T-helper 2 cell (primary cell): ENCODE measurements at places on chromosomes 7 and 10.

GRCh38 chr7:25628446-25628845 lies 400.2 kb upstream of the NPVF start:
- DNase-seq: no peak

- DNase-seq: no peak
Observed at GRCh38 chr7:113349339-113349738, 231.0 kb upstream of the SMIM30 start.

DNA sequence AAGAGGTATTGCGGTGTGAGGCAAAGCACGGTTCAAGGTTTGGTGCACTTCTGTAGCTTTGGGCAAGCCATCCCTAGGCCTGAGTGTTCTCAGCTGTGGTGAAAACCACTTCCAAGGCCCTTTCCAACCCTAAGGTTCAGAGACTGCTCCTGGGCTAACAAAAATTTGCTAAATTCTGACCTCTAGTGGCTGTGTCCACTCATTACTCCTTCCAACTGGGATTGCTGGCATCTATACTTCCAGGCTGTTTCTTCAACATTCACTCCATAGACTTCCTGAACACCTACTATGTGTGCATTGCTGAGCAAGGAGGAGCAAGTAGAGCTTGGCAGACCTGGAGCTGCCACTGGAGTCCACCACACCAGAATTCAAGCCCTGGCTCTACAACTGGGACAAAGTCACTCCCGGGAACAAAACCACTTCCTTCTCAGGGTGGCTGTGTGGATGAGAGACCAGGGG lies 29.3 kb upstream of the SH3PXD2A start:
- DNase-seq: no peak

- no peak for DNase-seq
Observed at GRCh38 chr10:3886641-3887251, 101.7 kb upstream of the KLF6 start.

DNA sequence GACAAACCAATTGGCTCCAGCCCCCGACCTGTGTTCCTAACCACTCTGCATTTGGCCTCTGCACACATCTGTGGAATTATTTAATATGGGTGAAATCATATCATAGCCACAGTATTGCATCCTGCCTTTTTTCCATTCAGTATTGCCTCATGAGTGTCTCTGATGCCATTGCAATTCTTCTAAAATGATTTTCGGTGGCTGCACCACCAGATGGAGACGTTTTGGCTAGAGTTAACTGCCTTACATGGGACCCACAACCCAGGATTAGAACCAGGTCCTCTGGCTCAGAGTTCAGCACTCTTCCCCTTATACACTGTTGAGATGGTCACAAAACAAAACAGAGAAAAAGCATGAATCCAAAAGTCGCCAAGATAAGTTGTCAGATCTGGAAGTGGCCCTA lies 180.8 kb downstream of the EMX2 start:
- DNase-seq: no peak

- no peak for DNase-seq
Observed at GRCh38 chr10:13743101-13743693, 156.4 kb downstream of the PRPF18 start.

GRCh38 chr10:79353000-79353406 lies 5.7 kb downstream of the PPIF start:
- DNase-seq: no peak

- no peak for DNase-seq
Observed at GRCh38 chr7:4218481-4218880, 463.6 kb upstream of the FOXK1 start.

DNA sequence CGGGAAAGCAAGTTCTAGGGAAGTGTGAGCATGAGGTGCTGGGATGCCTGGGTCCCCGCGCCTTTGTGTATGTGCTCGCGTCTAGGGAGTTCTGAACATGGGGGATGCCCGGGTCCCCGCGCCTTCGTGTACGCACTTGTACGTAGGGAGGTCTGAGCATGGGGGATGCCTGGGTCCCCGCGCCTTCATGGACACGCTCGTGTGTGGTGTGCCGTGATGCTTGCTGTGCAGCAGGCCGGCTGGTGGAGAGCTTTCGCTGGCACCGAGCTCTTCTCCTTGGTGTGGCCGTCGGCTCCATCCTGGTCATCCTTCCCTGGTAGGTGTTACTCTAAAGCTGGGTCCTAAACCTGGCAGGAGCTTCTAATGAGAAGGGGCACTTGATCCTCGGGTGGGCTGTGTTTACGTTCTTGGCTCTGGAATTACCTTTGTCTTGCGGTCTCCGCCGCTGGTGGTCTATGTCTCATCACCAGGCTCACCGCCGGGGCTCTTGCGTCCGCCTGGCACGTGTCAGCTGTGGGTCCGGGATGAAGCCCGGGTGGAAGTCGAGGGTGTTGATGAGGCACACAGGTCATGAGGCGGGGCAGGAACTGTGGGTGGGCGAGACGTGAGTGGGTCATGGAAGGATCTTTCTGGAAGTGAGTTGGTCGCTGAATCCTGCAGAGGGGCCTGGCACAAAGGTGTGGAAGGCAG lies 63.5 kb downstream of the DNAJB6 start:
- DNase-seq: no peak

DNA sequence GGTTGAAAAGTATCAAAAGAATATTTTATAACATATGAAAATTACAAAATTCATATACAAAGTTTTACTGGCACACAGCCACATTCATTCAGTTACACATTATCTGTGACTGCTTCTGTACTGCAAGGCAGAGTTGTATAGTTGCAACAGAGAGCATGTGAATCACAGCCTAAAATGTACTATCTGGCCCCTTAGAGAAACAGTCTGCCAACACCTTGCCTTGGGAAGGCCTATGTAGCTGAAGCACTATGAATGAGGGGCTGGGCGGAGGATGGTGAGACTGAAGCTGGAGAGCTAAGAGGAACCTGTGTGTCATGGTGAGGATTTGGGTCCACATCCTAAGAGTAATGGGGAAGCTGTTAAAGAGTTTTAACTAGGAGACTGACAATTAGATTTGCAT lies 35.7 kb downstream of the PDZD8 start:
- DNase-seq: no peak

DNA sequence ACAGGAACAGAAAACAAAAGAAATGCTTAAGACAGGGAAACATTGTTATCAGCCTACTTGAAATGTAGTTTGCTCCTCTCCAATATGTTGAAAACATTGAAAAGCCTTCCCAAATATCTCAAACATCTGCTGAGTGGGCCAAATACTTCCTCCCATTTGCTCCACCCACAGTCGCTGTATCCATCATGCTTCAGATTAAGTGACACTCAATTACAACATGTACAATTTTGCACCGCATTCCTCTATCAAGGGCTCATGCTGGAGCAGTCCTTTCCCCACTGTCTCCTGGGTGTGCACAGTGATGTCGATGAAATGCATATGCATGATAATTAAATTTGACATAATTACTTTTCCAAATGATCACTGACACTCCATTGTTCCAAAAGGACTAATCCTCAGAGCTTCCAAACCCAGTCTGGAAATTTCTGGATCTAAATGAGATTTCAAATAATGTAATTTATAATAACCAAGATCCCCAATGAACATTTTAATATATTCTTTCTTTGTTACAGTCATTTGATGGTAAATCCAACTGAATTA lies 604.6 kb downstream of the GRID1 start:
- DNase-seq: no peak

GRCh38 chr10:8279598-8279997 lies 225.1 kb downstream of the GATA3 start:
- no peak for DNase-seq

- no peak for DNase-seq
Observed at GRCh38 chr10:91652364-91652763, 19.5 kb upstream of the PPP1R3C start.

- no peak for DNase-seq
Observed at GRCh38 chr10:22366771-22367170, 21.5 kb downstream of the SPAG6 start.

GRCh38 chr7:32761451-32762205 lies 129.9 kb downstream of the KBTBD2 start:
- DNase-seq: no peak

DNA sequence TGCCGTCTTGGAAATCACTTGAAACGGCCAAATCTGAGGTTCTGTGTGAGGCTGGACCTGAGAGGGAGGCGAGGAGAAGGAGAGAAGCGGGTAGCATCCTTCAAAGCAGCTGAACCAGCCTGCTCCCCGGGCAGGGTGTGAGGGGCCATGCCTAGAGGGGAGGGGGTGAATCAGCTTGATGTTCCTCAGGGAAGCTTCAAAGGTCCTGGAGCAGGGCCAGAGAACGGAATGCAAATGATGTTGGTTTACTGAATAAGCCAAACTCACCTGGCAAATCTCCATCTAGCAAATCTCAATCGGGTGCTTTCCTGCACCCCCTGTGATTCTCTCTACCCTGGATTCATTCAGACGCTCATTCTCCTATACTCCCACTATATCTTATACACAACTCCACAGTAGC lies 226.9 kb downstream of the WDR11 start:
- no peak for DNase-seq

GRCh38 chr10:78263521-78263988 lies 229.9 kb downstream of the RPS24 start:
- DNase-seq: no peak

DNA sequence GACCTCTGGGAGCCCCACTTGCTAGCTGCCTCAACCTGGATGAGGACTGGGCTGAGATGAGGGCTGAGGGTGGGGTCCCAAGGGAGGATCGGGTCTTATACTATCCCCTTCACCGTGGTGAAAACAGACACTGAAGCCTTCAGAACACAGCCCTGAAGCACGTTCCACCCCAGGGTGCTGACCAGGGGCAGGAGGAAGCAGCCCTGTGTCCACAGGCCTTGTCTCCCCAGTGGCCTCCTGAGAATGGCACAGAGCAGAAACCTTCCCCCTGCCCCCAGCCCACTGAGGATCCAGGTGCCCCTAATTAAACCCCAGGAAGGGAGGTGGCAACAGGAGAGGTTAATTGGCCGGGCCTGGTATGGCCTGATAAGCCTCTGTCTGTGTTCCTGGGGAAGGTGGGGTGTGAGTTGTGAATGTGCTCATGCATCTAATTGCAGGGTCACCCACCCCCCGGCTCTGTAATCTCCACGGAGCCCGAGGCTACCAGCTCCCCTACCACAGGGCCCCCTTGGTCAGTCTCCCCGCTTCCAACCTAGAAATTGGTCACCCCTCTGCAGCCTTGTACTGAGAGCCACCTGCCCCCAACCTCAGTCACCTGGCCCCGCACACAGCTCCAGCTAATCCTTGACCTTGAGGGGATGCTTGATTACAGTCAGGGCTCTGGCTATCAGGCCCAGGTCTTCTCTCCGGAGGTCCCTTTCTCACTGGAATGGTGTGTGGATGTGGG lies 159.0 kb upstream of the UNC5B start:
- no peak for DNase-seq

- no peak for DNase-seq
Observed at GRCh38 chr7:2872296-2872874, 28.3 kb upstream of the GNA12 start.

- DNase-seq: no peak
Observed at GRCh38 chr10:79979976-79980687, 31.2 kb upstream of the SFTPD start.

- no peak for DNase-seq
Observed at GRCh38 chr10:95467162-95467599, 94.0 kb downstream of the SORBS1 start.

- DNase-seq: no peak
Observed at GRCh38 chr7:12358694-12359093, 45.0 kb downstream of the VWDE start.

DNA sequence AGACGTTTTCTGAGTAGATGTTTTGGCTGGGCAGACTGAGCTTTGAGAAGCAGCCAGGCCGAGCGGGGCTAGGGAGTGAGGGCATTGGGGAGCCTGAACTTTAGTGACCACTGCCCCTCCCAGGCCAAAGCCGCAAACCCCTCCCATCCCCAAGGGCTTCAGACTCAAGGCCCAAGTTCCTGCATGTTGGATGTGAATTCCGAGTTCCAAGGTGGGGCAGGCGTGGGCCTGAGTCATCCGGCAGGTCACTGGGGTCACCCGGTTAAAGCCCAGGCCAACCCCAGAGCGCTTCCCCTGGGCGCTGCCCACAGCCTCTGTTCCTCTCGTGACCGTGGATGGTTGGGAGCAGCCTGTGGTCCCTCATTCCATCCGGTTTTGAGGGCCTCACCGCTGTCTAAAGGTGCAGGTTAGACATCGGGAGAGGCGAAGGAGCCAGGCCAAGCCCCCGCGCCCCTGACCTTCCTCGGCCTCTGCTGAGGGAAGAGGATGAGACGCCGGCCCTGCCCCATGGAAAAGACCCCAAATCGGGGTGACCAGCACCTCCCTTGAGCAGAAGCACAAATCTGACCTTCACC lies 6.9 kb upstream of the PDGFA start:
- DNase-seq: no peak

GRCh38 chr7:25408876-25409275 lies 180.6 kb upstream of the NPVF start:
- DNase-seq: no peak

DNA sequence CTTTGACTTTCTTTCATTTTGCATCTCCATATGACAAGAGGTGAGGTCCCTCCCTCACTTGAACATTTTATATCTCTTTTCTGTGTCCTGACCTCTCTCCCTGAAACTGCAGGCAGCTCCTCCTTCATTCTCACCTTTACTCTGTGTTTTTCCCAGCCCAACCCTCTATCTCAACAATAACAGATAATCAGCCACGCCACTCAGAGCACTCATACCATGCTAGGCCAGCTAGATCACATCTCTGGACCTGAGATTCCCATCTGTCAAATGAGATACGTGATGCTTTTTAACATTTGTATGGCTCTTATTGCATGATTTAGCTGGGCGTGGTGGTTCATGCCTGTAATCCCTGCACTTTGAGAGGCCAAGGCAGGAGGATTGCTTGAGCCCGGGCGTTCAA lies 63.1 kb upstream of the PDCD4 start:
- no peak for DNase-seq

- no peak for DNase-seq
Observed at GRCh38 chr7:94612253-94612652, 43.7 kb downstream of the SGCE start.

DNA sequence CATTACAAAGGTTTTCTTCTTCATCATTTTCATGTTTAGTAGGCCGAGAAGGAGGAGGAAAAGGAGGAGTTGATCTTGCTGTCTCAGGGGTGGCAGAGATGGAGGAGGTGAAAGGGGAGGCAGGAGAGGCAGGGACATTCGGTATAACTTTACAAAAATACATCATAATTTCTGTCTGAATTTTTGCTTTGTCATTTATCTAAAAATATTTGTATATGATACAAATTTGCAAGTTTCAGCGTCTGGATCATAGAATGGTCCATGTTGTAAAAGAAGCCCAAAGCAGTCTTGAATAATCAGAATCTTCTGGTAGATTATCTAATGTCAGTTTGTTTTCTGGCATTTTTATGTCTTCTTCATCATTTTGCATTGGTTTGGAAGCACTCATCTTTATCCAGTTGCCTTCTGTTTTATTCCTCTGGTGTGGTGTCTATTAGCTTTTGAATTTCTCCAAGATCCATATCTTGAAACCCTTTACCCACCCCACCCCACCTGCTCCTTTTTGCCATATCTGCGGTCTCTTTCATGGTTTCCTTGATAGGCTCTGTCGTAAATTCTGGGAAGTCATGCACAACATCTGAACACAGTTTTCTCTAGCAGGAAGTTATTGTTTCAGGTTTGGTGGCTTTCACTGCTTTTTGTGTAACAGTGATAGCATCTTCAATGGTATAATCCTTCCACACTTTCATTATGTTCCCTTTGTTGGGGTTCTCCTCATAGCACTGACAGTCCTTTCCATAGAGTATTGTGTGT lies 95.0 kb downstream of the ST7 start:
- peak; percentile 36 for DNase-seq

- no peak for DNase-seq
Observed at GRCh38 chr7:7257899-7258692, 75.8 kb downstream of the C1GALT1 start.

- no peak for DNase-seq
Observed at GRCh38 chr7:66307591-66308215, 102.6 kb downstream of the TPST1 start.
